Neural crest cell (in vitro differentiated cells): ENCODE measurements at places on chromosomes 1 and 21.

DNA sequence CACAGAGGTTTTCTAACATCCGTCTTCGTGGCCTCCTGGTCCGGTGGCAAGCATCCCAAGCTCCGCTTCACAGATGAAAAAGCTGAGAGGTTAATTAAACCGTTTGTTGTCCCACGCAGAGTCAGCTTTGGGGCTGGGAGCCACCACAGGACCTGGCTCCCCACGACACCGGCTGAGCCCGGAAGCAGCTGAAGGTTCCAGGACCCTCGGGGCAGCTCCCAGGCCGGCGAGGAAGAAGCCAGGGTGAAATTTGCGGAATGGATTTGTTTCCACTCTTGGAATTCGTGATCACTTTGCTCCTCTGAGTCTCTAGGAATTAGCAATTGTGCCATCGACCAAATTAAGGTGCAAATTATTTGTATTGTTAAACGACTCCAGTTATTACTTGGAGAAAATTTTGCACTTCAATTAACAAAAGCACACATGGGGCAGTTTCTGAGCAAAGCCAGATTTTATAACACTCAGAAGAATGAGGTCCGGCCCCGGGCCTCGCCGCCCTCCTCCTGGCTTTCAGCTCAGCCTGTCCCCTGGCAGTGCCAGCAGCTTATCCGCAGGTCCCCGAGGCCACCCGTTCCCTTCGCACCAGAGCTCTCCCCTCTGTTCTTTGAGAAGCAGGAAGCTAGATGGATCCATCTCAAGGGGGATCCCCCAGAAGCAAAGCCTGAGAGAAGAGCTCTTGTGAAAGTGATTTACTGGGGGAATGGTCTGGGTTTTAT lies 69.1 kb downstream of the SIK1 start:
- DNase-seq = no peak

GRCh38 chr1:78497201-78497600 lies 6.4 kb downstream of the PTGFR start:
- no peak for DNase-seq

DNA sequence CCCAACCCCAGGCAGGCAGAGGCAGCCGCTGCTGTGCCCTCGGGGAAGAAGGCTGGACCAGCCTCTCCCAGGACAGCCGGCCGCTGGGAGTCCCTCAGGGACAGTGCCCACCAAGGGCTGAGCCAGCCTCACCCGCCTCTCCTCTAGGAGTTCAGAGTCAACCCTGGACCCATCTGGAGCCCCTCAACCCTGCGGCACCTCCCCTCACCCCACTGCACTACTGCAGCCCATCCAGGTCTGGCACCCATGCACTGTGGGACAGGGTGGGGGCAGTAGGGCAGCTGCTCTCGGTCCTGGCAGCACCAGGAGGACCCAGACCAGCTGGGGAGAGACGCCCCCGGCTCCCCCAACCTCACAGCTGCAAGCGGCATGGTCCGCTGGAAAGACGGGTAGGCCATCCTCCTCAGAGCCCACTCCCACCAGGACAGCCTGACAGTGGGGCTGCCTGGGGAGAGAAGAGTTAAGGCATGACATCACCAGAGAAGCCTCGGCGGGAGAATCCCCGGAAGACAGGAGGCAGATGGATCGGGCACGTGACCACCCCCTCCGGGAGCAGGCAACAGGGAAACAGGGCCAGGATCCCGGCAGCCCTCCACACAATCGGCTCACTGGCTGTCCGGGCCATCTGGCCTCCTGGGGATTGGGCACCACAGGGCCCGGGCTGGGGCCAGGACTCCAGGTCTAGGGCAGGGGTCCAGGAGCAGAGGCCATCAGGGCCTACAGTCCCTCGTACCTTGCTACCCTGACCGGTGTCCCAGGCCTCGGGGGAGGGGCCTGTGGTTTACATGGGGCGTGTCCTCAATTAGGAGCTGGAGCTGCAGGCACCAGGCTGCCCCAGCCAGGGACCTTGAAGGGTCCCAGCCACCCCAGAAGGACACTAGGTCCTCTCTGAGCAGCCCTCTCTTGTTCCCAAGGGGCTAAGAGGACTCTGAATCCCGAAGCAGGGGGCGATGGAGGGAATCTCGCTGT lies 3.1 kb downstream of the ACAP3 start:
- peak; percentile 64 for DNase-seq

DNA sequence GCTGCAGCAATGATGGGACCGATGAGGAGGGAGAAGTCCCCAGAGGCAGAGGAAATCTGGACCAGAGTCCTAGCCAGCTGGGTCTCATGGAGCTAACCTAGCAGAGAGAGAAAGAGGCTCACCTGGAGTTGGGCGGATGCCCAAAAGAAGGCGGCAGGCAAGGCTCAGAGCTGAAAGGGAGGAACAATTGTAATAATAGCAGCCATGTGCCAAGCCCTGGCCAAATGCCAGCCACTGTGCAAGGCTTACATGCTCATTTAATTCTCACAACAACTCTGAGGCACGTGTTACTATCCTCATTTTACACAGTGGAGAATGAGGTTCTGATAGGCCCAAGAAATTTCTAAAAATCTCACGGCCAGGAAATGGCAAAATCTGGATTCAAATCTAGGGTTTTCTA lies 50.0 kb upstream of the ZNF648 start:
- DNase-seq = no peak

DNA sequence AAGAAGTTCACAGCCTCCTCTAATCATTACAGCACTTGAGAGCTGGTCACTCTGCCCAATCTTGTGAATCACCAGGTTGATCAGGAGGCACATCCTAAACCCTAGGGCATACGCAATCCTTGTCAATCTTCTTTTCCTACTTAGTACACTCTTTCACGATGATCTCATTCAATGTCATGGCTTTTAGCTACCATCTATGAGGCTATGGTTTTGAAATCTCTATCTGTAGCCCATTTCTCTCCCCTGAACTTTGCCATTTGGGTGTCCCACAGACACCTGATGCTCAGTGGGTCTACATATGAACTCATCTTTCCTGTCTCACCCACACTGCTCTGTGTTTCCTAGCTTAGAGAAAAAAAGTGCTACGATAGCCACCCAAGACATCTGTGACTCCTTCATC lies 1.9 kb upstream of the MED18 start:
- no peak for DNase-seq
